Substantia nigra (tissue), 51 donors: ENCODE measurements at places on chromosomes 12 and 14.

- DNase-seq, result no peak
Measured at GRCh38 chr14:79136071-79137044, 966.2 kb downstream of the NRXN3 start.

- DNase-seq, result no peak
Measured at GRCh38 chr14:101849125-101849524, 87.6 kb downstream of the PPP2R5C start.

GRCh38 chr12:90485560-90485959 lies 469.4 kb downstream of the CCER1 start:
- no peak for DNase-seq

DNA sequence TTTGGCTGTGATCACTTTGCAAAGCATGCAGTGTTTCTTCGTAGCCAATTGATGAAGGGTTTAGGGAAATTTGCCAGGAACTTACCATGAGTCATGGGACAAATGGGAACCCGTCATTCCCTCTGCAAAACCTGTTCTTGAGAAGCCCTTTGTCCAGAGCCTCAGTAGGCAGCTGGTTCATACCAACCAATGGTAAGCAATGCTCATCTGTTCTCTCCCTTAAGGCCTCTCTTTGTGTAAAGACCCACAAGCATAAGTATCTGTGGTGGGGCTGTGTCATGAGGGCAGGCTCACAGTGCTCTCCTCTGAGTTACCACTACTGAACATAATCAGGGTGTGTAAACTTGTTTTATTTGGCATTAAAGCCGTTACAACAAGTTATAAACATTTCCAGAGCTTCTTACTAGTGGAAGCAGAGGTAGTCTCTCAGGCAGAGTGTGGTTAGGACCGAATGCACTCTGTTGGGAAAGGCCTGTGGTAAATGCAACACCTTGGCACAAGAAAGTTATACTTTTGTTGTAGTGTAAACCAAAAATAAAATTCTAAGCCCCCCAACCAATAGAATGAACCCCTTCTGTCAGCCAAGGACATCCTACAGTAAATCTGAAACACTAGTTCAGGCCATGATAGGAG lies 119.8 kb downstream of the SINHCAF start:
- no peak for DNase-seq

DNA sequence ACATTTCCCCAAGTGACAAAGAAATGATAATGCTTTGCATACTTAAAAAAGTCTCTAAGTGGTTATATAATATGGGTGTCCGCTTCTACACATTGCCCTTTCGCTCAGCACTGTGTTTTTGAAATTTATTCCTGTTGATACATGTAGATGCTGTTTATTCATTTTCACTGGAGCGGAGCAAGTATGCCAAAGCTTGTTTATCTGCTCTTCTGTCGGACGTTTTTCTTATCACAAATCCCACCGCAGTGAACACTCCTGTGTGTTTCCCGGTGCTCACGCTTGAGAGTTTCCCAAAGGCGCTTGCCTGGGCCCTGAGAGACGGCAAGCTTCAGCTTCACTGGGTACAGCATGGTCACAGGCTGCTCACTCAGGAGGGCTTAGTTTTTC lies 50.2 kb downstream of the TPCN1 start:
- DNase-seq, result no peak

GRCh38 chr14:24681056-24681455 lies 47.1 kb upstream of the GZMB start:
- DNase-seq, result no peak

- no peak for DNase-seq
Measured at GRCh38 chr12:11553871-11554533, 95.5 kb upstream of the ETV6 start.

- no peak for DNase-seq
Measured at GRCh38 chr14:87678624-87679023, 314.4 kb downstream of the GALC start.

DNA sequence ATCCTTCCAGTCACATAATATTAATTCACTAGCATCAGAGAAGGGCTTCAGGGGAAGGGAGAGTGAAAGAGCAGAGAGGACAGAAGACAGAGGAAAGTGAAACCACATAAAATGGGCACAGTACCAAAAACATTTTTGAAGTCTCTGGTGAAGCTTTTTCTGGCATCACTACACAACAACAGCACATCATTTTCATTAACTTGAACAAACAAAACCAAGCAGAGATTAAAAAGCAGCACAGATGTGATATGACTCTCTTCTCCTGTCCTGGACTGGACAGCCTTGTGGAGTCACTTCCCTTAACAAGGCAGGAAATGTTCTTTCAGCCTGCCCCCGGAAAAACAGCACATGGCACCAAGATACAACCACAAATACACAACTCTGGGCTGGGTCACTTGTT lies 112.0 kb downstream of the TSPAN8 start:
- DNase-seq, result no peak

DNA sequence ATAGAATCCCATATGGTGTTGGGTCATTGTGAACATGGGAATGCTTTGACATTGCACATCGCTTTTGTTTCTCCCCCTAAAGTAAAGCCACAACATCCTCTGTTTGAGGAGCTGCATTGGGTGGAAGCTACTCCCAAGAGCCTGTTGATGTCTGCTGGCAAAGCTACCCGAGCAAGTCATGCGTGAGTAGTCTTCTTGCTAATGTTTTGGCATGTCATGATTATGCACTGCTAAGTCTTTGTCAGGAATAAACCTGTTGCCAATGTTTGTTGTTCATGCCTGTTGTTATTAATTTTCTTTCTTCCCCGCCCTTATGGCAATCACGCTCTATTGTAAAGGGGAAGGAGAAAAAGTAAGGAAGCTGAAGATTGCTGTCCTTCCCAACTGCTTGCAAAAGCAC lies 97.3 kb downstream of the EXOC5 start:
- DNase-seq, result no peak

- DNase-seq, result no peak
Measured at GRCh38 chr14:68639000-68639757, 153.7 kb downstream of the ZFP36L1 start.
